ENCODE measurements at places on chromosomes 1 and 21.
A peak's percentile ranks its signal among the peaks of the same experiment; 100 is the strongest.

GRCh38 chr1:241299347-241299746 lies 57.7 kb downstream of the RGS7 start:
- no peak for ATAC-seq

GRCh38 chr1:205714190-205714905 lies 34.0 kb upstream of the SLC45A3 start:
- ATAC-seq, result peak; percentile 64

- ATAC-seq, result no peak
These were observed 185.1 kb upstream of the CAMK1G start for GRCh38 chr1:209398313-209398991.

GRCh38 chr21:28375708-28376385 lies 616.8 kb downstream of the LTN1 start:
- no peak for ATAC-seq

DNA sequence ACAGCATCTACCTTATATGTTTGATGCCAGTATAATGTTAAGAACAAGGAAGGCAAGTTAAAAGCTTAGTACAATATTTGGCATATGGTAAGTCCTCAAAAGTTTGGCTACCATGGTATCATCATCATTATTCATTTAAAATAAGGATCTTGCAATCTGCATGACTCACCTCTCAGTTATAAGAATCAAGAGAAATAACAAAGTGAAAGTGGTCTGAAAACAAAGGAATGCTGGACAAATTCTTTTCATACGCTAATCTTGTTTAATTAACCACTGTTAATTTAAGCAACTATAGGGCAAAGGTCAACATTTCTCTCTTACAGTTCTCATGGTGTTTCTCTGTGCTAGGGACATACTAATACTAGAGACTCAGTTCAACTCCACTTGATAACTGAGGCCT lies 13.0 kb upstream of the CLDN19 start:
- ATAC-seq, result no peak

DNA sequence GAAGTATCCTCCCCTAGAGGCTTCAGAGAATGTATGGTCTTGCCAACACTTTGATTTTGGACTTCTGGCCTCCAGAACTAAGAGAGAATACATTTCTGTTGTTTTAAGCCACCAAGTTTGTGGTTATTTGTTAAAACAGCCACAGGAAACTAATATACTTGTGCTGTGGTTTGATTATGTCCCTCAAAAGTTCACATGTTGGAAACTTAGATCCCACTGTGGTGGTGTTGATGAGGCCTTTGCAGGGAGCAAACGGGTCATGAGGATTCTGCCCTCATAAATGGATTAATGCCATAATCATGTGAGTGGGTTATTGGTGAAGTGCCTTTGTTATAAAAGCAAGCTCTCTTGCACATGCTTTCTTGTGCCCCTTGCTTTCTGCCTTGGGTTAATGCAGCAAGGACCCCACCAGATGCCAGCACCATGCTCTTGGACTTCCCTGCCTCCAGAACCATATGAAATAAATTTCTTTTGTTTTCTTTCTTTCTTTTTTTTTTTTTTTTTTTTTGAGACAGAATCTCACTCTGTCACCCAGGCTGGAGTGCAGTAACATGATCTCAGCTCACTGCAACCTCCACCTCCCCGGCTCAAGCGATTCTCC lies 157.3 kb downstream of the CLIC6 start:
- ATAC-seq, result no peak

- peak; percentile 80 for ATAC-seq
These were observed at the start of gene FAM89A for GRCh38 chr1:231040019-231040799. FAM89A (minus strand) TSS chr1:231040254; CDS start chr1:231040211, 43 bp downstream.

DNA sequence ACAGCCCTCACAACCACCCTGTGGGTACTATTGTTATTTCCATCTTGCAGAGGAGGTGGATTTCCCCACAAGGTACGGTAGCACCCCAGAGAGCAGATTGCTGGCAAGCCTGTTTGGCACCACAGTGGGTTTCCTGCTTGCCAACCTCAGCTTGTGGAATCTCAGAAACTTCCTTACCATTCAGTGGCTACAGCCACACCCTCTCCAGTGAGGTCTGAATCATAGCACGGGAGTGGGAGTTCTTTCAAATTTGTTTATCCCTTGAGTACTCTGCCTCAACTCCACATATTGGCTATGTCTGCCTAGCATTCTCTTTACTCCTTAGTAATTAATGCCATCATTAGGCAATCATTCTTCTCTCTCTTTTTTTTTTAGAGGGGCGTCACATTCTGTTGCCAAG lies 162.1 kb downstream of the PTPRU start:
- no peak for ATAC-seq

- ATAC-seq, result no peak
These were observed 184.5 kb upstream of the EDN2 start for GRCh38 chr1:41668967-41669366.

- ATAC-seq, result no peak
These were observed 156.8 kb upstream of the POU3F1 start for GRCh38 chr1:38203441-38203840.

DNA sequence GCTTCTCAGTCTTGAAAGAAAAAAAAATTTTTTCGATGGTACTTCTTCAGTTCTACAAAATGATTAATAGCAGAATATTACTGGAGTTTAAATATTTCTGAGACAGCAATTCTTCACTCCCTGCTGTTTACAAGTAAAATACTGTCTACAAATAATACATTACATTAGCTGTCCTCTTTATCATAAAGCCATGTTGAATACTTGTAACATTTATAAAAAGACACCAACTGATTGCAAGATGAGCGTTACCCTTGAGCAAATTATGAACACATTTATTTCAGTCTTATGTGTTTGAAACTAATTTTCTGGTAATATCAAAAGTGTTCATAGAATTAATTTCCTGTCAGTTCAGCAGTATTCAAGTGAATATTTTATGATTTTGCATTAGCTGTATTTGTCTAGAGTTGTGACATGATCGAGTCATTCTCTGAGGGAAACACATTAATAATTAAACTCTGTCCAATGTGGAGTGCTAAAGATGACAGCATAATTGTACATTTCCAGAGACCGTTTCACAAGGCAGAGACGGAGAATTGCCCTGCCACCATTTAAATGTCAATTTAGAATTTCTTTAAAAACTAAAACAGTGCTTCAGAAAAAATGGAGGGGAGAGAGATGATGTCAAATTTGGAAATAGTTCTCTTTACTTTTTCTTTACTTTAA lies 1359.0 kb upstream of the ADGRL4 start:
- ATAC-seq, result no peak

- ATAC-seq, result peak; percentile 64
These were observed 804.8 kb downstream of the USP25 start for GRCh38 chr21:16534408-16535101.

- ATAC-seq, result peak; percentile 90
These were observed 122.3 kb downstream of the ESRRG start for GRCh38 chr1:216600730-216601609.

GRCh38 chr21:44858291-44858690 lies 15.2 kb downstream of the PTTG1IP start:
- ATAC-seq, result no peak

DNA sequence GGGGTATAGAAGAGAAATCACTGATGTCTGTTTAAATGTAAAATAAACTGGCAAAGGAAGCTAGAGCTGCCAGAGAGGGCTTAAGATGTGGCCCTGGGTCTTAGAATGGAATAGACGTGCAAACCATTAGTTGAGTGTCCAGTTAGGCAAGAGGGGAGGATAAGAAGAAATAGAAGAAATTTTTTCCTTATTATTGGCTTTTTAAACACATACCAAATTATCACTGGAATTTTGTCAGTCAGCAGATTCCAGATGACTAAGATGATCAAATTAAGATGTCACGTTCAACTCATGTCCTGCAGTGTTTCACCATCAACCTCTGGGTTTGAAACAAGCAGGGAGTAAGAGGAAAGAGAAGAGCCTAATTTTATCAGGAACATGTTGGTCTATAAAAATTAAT lies 71.6 kb upstream of the C1orf21 start:
- ATAC-seq, result no peak

DNA sequence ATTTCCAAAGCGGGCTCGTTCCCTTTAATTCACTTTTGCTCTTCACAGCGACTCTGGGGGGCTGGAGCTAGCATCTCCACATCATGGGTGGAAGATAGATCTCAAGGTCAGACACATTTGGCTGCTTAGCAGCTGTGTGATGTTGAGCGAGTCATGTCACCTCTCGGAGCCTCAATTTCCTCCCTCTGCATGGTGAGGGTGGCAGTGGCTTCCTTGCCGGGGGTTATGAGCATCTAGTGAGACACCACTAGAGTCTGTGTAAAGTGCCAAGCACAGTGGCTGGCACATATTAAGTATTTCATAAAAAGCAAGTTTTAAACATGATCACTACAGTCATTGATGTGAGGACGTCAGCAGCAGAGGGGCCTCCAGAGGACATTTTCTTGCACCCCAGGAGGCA lies 16.9 kb upstream of the ECE1 start:
- no peak for ATAC-seq

- ATAC-seq, result no peak
These were observed 227.8 kb downstream of the NPHP4 start for GRCh38 chr1:5764464-5764863.
